Pancreas (tissue), 10 donors: ENCODE measurements at places on chromosomes 13 and 19. TPM values are rescaled to one million over a fixed set of nuclear protein-coding genes. Genes with fewer than 3 reads are reported as not detected.

C19orf81 gene
- total RNA-seq: not detected

DNA sequence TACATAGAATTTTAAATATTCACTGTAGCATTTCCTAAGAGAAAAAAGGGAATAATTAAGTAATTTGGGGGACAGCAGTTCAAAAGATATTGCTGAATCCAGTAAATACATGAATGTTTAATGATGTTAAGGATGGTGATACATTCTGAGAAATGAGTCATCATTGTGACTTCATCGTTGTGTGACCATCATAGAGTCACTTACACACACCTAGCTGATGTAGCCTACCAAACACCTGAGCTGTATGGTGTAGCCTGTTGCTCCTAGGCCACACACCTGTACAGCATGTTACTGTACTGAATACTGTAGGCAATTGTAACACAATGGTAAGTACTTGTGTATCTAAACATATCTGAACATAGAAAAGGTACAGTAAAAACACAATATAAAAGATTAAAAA lies 34.8 kb downstream of the ATP7B start:
- DNase-seq: no peak

GRCh38 chr13:106637519-106637918 lies 69.6 kb upstream of the ARGLU1 start:
- no peak for DNase-seq

- no peak for DNase-seq
Observed at GRCh38 chr13:46088821-46089562, 15.8 kb downstream of the CPB2 start.

- no peak for DNase-seq
Observed at GRCh38 chr19:17281391-17282304, at the start of gene ANKLE1. Gene ANKLE1, plus strand, starts transcription at chr19:17281901. Its CDS starts 20 bp downstream, at chr19:17281921.

GRCh38 chr13:33058776-33059327 lies 42.6 kb downstream of the KL start:
- DNase-seq: no peak

DNA sequence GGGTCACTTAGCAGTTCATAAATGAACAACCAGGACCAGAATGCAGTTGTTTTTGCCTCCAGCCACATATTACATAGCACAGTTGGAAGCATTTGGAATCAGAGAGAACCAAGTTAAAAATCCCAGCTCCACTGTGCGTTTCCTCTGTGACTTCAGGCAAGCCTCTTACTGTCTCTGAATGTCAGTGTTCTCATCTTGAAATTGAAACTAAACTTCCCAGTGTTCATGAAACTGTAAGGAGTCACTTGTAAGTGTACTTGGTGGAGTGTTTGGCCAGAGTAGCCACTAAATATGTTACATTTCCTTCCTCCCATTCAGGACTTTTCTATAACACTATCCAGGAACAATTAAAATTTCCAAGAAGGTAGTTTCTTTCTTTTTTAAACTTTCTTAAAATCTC lies 276.8 kb downstream of the KCNRG start:
- DNase-seq: no peak

UBA52 gene
- total RNA-seq: 712 TPM

DNA sequence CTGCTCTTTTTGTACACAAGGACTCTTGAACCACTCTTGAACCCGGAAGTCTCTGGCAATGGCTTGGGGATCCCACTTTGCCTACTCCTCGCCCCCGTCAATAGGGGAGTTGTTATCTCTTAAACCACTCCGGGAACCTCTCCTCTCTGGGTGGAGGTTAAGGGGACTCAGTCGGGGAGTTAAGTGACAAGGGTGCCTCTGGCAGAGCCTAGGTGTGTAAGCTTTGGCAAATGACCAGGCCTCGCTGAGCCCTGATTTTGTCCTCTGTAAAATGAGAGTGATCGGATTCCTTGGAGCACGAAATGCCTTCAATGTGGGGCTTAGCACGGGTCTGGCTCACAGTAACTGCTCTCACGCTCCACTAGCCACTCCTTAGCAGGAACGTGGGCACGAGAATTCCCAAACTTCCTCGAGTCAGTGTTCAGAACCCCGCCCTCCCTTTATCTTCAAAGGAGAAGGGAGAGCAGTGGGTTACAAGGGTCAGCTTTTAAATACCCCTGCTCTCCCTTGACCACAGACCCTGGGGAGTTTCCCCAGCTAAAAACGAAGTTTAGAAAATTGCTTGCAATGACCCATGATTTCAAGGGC lies 193.3 kb downstream of the KATNAL1 start:
- peak; percentile 46 for DNase-seq

SULT2A1 gene
- total RNA-seq: not detected

- no peak for DNase-seq
Observed at GRCh38 chr13:69324090-69324886, 783.3 kb upstream of the ATXN8OS start.

GRCh38 chr19:27744926-27745768 lies 1467.8 kb downstream of the UQCRFS1 start:
- DNase-seq: no peak

GRCh38 chr19:39506944-39507714 lies 7.8 kb upstream of the SELENOV start:
- no peak for DNase-seq

SPIB gene
- 0.98 TPM for total RNA-seq

GRCh38 chr13:28012383-28012782 lies 23.9 kb upstream of the URAD start:
- no peak for DNase-seq

SPRED3 gene
- total RNA-seq: 0.41 TPM

- no peak for DNase-seq
Observed at GRCh38 chr19:20422216-20423205, 143.1 kb downstream of the ZNF737 start.

GRCh38 chr19:45322744-45323281 lies at the start of gene CKM:
Gene CKM, minus strand, starts transcription at chr19:45322875. Its CDS starts 3,162 bp downstream, at chr19:45319713.
- DNase-seq: no peak

ZNF575 gene
- total RNA-seq: 1.2 TPM

DNA sequence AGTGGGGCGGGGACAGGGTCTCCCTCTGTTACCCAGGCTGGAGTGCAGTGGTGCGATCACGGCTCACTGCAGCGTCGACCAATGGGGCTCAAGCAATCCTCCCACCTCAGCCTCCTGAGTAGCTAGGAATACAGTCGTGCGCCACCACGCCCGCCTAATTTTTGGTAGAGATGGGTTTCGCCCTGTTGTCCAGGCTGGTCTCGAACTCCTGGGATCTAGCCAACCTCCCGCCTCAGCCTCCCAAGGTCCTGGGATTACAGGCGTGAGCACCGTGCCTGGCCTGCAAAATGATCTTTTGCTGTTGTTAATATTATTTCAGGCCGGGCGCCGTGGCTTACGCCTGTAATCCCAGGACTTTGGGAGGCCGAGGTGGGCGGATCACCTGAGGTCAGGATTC lies 621 bp upstream of the TGDS start:
- DNase-seq: peak; percentile 30

GRCh38 chr19:13447978-13448377 lies 58.3 kb downstream of the CACNA1A start:
- DNase-seq: no peak

- no peak for DNase-seq
Observed at GRCh38 chr19:11088506-11089253, 583 bp upstream of the LDLR start.

GRCh38 chr13:90792335-90792734 lies 555.2 kb upstream of the MIR17HG start:
- no peak for DNase-seq

- no peak for DNase-seq
Observed at GRCh38 chr13:55577082-55577846, 1563.5 kb upstream of the PRR20A start.

RFPL4AL1 gene
- not detected for total RNA-seq

DNA sequence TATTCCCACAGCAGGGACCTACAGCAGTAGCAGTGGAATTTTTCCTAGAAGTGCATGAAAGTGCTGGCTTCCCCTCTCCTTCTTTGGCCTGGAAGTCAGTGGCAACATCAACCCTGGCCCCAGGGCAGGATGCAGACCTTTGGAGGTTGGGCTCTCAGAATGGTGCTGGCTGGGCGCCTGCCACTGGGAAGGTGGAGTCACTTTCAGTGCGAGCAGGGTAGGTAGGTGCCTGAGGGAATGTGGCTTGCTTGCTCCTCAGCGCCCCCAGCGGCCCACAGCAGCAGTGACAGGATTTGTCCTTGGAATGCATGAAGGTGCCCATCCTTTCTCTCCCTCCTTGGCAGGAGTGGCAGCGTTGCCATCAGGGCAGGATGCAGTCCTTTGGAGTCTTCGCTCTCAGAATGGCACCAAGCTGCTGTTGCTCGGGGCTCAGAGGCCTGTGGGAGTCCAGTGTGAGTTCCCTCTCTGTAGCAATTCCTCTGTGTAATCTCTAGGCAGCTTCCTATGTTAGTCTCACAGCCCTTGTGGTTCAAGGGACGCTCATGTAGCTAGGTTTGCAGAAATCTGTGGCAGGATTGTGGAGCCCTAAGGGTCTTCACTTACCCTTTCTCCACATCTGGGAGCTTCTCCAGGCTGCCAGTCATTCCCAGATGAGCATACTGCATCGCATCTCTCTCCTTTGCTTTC lies 354.4 kb upstream of the DACH1 start:
- DNase-seq: no peak

DNA sequence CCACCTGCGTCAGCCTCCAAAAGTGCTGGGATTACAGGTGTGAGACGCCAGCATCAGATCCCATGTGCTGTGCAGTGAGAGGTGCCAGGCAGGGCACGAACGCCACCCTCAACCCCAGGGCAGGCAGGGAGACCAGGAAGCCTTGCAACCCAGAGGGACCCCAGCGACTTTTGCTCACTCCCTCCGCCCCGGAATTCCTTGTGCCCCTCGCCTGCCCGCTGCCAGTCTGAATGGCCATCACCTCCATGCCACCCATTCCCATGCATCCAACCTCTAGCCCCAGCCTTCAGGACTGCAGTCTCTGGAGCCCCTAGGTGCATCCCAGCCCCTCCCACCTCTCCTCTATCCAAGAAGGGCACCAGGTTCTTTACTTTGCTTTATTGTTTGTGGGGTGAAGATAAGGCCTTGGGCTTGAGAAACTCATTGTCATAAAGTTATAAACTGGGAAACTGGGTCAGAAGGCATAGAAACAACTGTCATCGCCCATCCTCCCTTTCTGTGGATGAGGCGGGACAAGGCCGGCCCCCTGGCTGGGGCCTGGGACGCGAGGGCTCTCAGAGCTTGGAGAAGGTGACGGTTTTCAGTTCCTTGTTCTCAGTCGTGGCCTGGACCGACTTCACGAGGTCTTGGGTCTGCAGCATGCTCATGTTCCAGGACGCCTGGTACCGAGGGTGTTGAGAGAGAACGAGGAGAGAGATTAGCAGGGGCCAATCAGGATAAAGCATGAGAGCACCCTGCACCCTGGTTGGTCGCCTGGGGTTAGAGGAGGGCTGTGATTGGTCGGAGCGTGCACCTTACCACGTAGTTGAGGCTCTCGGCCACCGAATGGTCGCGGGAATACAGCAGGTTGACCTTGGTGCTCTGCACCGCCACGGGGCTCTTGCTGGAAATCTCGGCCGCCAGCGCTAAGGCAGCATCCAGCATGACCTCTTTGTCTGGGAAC lies 2.6 kb upstream of the LGALS4 start:
- no peak for DNase-seq

NFIC gene
- 162 TPM for total RNA-seq

- no peak for DNase-seq
Observed at GRCh38 chr13:45951166-45951565, 99.6 kb upstream of the SIAH3 start.

GRCh38 chr13:105502193-105502592 lies 1033.3 kb downstream of the EFNB2 start:
- DNase-seq: no peak

- no peak for DNase-seq
Observed at GRCh38 chr19:16385296-16385695, 60.7 kb downstream of the KLF2 start.

- no peak for DNase-seq
Observed at GRCh38 chr13:90926459-90926858, 421.0 kb upstream of the MIR17HG start.

DNA sequence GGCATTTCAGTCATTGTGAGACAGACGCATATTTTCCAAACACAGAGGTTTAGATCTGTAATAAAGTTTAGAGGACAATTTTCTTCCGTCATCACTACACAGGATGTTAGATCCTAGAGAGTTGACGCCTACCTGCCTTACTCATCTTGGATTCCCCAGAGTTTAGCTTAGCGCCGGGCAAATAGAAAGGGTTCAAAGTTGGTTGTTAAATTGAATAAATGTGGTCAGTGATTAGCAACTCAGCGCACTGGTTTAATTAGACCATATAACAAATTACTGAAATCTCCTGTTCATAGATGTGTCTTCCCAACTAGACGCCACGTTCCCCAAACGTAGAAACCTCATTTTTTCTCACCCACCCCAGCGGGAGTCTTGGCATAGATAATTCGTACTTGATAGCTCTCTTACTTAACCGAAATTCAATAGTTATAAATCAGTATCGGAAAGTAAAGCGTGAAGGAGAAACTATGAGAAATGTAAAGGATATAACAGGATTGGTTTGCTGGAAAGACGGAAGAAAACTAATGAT lies 726 bp upstream of the UFM1 start:
- DNase-seq: no peak

DNA sequence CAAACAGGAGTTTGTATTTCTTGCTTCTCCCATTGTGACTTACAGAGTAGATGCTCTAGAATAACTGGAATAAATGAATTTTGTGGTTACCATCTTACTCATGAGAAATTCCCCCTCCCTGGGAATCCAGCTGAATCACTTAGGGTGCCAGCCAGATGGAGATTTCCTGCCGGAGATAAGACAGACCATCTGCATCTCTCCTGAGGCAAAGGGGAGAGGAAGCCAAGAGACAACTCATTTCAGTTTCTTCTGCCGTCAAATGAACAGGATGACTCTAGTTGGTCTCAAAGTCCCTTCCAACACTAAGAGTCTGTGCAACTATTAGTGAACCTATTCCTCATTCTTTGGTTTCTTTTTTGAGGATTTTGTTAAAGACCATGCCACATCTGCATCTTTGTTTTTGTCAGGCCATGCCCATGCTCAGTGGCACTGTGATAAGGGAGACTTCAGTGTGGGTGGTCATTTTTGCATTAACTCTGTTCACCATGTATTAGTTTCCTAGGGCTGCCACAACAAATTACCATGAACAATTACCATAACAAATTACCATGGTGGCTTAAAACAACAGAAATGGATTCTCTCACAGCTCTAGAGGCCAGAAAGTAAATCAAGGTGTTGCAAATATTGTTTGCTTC lies 112.8 kb downstream of the NDFIP2 start:
- DNase-seq: no peak

DMKN gene
- 64.7 TPM for total RNA-seq
